A673 (cell line): ENCODE measurements at places on chromosomes 1 and 21. TPM values are rescaled to one million over a fixed set of nuclear protein-coding genes. Genes with fewer than 3 reads are reported as not detected.

Gene NTMT2
- not detected in 2 replicates for total RNA-seq

Gene KCTD3
- 10.8 and 15.9 TPM in 2 replicates for total RNA-seq

- H3K4me3 ChIP-seq, result no peak overlapping the region
- H3K36me3 ChIP-seq, result no peaks in the 10 kb centered on the region
- H3K4me1 ChIP-seq, result no peaks in the 10 kb centered on the region
- DNase-seq, result no peak
These were observed 61.5 kb upstream of the KLHDC7A start for GRCh38 chr1:18419113-18419844.

Gene GIPC2
- 0.07 TPM in 1 of 2 replicates, not detected in the other for total RNA-seq

Gene CD58
- 8.2 and 9.1 TPM in 2 replicates for total RNA-seq

Gene CYP4B1
- not detected in 2 replicates for total RNA-seq

Gene SPRR2F
- not detected in 2 replicates for total RNA-seq
